ENCODE measurements at places on chromosomes 6 and 20.

- no peak for DNase-seq
Observed at GRCh38 chr6:30687659-30688431, 1.4 kb upstream of the PPP1R18 start.

GRCh38 chr6:128323011-128323410 lies 197.4 kb downstream of the PTPRK start:
- DNase-seq = no peak

DNA sequence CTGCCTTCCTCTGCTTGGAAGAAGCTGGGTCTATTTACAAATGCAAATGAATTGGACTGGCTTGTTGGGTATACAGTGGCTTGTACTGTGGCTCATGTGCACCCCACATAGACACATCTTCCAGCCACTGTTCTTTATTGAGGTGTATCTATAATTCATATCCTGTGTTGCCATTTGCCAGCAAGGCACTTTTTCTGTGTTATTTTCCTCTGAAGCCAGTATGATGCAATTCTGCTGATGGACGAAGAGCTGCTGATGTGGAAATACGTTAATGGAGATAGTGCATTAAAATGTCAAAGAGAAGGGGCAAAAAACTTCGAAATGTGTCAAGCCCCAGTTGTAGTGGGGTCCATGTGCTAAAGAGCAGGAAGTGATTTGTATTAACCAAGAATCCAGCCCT lies 167.5 kb downstream of the TMEM242 start:
- DNase-seq = no peak

DNA sequence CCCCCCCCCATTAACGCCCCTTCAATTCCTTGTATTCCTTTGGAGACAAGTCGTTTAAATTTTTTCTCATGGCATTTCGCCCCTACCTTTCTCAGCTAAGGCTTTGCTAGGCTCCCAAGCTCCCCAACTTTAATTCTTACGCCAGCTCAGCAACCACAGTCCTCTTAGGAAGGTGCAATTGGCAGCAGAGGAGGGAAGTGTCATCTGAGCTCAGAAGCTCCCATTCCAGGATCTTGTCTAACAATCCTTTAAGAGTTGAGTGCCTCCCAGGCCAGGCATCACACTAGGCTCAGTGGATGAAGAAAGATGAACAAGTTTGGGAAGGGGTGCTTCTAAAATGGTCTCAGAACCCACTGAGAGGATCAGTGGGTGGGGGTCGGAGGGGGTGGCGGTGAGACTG lies 131.2 kb upstream of the AKAP12 start:
- DNase-seq = no peak

DNA sequence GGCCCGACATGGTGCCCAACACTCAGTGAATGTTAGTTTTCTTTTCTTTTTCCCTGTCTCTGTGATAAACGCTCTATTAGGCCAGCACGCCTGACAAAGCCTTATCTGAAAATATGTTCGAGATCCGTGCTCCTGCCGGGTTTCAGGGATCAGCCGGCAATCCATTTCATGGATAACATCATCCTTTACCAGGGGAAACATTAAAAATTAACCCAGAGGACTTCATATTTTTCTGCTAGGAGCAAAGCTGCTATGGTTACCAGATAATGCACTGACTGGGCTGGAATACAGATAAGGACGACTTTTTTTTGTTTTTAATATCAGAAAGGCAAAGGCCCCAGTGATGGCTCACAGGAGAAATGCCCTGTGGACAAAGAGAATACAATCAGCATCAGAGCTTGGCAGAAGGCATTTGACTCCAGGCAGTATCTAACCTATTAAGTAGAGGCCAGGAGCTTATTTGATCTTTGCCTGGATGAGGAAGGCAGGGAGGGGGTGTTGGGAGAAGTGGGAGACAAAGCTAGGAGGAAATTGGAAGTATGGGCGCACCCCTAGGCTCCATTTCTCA lies 482.0 kb upstream of the CHD6 start:
- DNase-seq = no peak

GRCh38 chr6:167150941-167151549 lies 6.7 kb downstream of the GPR31 start:
- peak; percentile 15 for DNase-seq

GRCh38 chr6:37298958-37299357 lies 41.0 kb upstream of the TMEM217 start:
- DNase-seq = no peak
